Endodermal cell (in vitro differentiated cells): ENCODE measurements at places on chromosomes 16 and 17. TPM values are rescaled to one million over a fixed set of nuclear protein-coding genes. Genes with fewer than 3 reads are reported as not detected.
A peak's percentile ranks its signal among the peaks of the same experiment; 100 is the strongest.

The SPAG9 gene
- 77.7 to 106 TPM (median 83.4 TPM) in 3 replicates for total RNA-seq

DNA sequence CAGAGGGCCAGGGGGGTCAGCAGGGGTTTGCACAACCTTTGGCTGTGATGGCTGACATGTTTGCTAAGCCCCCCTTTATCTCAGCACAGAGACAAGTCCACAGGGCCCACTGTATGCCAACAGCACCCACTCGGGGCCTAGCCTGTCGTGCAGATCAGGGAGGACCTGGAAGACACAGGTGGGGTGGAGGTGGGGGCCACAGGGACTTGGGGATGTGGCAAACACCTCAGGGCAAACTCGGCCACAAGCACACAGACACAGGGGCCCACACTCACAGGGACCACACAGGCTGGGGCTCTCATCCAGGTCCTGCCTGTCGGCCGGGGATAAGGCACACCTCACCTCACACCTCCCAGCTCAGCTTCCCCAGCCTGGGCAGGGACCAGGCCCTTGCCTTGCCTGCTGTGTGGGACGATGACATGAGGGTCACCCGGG lies 87.9 kb downstream of the C16orf78 start:
- no peaks in the 10 kb centered on the region for H3K4me1 ChIP-seq
- H3K36me3 ChIP-seq: no peaks in the 10 kb centered on the region
- H3K4me3 ChIP-seq: no peak overlapping the region
- peak; percentile 31 for DNase-seq

- no peaks in the 10 kb centered on the region for H3K36me3 ChIP-seq
- H3K27me3 ChIP-seq: peaks cover 59% of the 10 kb centered on the region
- no peaks in the 10 kb centered on the region for H3K4me1 ChIP-seq
- DNase-seq: no peak
- H3K4me3 ChIP-seq: no peak overlapping the region
- H3K27ac ChIP-seq: no peak overlapping the region
Observed at GRCh38 chr17:49570540-49571242, 5.0 kb upstream of the NXPH3 start.

DNA sequence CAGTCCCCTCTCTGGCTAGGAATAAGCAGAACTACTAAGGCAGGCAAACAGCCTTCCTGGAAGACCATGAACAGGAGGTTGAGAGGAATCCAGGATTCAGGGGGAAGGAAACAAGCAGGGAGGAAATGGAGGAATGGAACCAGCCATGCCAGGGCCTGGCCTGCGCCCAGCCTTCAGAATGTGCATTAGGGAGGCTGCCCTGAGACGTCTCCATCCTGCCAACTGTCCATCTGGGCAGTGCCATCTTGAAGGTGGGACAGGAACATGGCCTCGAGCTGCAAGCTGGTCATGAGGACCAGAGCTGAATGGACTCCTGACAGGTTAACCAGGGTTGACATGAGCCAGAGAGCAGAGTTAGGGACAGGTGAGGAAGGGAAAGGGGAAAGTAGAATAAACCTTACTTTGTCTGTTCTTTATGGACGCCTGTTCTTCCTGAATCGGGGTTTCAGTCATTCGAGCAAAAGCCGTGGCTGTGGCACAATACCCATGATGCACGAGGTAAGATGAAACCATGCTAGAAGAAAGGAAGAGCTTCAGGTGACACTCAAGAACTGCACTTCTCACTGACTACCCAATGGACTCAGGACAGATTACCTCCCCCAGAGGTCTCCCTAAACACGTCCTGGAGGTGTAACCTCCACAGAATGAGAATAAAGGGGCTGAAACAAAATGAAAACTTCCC lies 12.1 kb upstream of the GFOD2 start:
- no peaks in the 10 kb centered on the region for H3K27me3 ChIP-seq
- peaks cover 24% of the 10 kb centered on the region for H3K36me3 ChIP-seq
- no peak overlapping the region for H3K27ac ChIP-seq
- no peaks in the 10 kb centered on the region for H3K4me1 ChIP-seq

- no peak overlapping the region for H3K27ac ChIP-seq
- no peaks in the 10 kb centered on the region for H3K4me1 ChIP-seq
- no peaks in the 10 kb centered on the region for H3K27me3 ChIP-seq
- peak; percentile 5 for DNase-seq
Observed at GRCh38 chr16:54407596-54407995, 121.0 kb upstream of the IRX3 start.

DNA sequence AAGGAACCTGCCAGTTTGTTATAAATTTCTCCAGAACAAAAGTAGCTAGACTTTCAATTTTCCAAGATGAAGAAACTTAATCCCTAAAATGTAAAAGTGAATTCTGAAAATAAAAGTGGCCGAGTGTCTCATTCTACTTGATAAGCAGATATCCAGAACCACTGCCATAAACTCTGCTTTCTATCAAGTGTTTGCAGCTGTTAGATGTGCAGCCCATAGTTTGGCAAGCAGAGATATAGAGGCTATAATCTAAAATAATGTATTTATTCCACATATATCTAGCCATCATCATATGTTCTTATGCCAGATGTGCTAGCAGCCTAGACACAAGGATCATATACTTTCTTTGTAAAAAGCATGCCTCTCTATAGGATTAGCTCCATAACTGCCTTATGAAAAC lies 14.7 kb upstream of the FBXL20 start:
- H3K27ac ChIP-seq: no peak overlapping the region
- peaks cover 63% of the 10 kb centered on the region for H3K36me3 ChIP-seq
- no peaks in the 10 kb centered on the region for H3K4me1 ChIP-seq
- no peak for DNase-seq
- H3K27me3 ChIP-seq: no peaks in the 10 kb centered on the region
